ENCODE measurements at places on chromosomes 2 and 18.
A peak's percentile ranks its signal among the peaks of the same experiment; 100 is the strongest.

DNA sequence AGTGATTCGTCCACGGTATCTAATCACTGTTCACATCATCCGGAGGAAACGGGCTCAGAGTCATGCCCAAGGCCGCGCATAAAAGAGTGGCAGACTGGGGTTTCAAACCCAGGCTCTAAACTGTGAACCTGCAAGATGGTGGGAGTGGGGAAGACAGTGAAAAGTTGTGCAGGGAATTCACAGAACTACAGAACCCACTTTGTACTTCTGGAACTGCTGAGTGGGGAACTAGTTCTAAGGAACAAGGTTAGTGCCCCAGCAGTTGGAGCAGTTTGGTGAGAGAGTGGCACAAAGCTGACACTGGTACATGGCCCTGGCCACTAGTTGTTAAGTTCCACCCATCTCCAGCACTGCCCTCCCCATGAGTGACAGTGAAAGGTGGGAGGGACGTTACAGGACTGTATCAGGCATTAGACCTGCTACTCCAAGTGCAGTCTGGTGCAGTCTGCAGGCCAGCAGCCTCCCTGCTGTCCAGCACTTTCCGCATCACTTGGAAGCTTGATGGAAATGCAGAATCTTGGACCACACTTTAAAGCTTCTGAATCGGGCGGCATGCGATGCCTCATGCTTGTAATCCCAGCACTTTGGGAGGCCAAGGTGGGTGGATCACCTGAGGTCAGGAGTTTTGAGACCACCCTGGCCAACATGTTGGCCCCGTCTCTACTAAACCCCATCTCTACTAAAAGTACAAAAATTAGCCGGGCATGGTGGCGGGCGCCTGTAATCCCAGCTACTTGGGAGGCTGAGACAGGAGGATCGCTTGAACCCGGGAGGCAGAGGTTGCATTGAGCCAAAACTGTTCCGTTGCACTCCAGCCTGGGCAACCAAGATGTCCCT, 47.3 kb downstream of the C2orf42 start:
- peak; percentile 44 for DNase-seq

DNA sequence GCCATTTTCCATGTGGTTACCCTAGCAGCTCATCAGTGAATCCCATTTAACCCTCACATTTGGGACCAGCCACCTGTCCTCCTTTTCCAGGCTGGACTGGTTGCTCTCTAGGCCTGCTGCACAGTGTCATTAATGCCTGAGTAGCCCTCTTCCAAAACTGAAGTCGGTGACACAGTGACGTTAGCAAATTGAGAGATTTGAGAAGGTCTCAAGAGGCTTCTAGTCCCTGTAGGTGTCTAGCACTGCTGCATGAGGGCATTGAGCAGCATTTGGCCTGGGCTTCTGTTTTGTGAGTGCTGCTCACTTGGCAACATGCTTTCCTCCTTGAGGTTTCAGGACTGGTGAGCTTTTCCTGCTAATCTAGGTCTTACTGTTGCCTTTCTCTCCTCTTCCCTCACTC, 36.7 kb downstream of the PKP4 start:
- DNase-seq: no peak

DNA sequence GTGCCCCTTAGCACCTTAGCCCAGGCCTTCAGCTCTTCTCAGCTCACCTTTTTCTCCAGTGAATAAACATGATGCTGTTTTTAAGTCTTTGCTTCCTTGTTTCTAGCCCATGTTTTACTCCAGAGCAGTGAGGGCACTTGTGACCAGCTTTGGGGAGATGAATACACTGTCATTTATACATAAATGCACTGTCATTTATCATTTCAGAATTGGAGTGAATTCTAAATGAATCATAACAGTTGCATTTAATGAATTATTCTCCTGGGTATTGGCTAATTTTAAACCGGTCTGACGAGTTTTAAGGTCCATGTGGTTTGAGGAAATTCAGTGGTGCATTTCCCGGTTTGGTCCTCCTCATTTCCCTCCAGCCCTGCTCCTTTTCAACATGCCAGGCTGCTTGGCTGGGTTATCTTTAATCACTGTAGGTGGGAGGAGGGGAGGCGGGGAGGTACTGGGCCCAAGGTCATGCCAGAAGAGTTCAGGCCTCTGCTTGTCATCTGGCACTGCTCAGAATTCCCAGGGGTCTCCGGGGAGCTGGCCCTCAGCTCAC, 23.9 kb downstream of the PRKCE start:
- no peak for DNase-seq

- DNase-seq: no peak
Observed at GRCh38 chr2:69250981-69251380, 136.0 kb downstream of the GFPT1 start.

- no peak for DNase-seq
Observed at GRCh38 chr2:210195101-210195852, 24.1 kb upstream of the KANSL1L start.

DNA sequence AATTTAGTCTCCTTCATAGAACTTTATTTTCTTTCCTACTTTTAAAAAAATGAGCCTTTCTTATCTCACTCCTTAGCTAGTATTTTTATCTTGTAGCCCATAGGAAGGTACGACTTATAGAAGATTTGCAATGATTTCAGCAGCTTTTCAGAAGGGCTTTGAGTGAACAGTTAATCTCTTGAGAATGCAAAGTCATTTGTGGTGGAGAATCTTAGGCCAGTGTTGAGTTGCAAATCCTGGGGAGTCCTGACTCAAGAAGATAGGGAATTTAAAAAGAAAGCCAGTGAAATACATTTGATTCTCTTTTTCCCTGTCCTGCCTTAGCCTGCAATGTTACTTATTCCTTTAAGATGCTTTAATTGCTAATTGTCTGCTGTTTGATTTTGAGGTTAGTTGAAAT, 33.6 kb downstream of the LYPD6 start:
- no peak for DNase-seq

DNA sequence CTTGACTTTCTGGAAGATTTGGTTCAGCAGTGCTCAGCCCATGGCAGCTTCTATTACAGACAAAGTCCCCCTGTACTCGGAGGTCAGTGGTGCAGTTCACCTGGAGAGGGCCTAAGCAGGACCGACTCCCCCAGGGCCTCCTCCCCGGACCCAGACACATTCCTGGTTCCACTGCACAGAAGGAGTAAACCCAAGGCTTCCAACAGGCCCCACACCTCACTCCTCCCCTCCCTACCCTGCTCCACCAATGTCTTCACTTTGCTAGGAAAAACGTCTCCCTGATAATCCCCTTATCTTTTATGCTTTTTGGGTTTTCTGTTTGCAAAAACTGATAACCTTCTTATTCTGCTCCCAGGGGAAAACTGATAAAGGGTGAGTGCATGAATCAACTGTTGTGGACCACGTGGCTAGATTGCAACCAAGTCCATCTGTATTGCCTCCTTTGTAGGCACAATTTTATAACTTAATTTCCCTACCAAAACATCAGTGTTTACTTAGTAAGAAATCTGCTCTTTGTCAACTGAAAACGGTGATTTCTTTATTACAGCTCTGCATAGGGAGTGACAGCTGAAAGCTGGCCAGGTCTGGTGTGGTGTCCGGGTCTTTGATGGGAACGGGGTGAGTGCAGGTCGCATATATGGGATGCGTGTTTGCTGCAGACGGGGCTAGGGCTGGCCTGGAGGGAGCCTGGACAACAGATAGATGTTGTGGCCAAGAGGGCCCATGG, 202.5 kb downstream of the GLI2 start:
- DNase-seq: no peak

GRCh38 chr2:219254590-219255201, 978 bp upstream of the TUBA4A start:
- no peak for DNase-seq

GRCh38 chr18:21702602-21703001, 2.0 kb downstream of the ABHD3 start:
- DNase-seq: no peak

DNA sequence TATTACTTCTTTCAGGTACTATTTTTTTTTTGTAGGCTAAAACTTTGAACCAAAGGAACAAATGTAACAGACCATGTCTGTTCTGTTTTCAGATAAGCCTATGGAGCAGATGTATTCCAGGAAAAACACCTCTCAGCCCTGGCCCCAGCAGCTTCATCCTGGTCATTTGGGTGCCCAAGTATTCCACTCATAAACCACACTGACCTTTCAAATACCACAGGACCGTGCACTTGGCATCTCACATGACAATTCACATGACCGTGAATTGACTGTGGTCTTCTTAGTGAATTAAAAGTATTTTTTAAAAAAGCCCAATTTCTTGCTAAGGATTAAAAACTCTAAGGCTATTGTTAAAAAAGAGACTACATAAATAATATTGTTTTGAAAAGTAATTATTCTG, 50.2 kb downstream of the SMIM21 start:
- no peak for DNase-seq

DNA sequence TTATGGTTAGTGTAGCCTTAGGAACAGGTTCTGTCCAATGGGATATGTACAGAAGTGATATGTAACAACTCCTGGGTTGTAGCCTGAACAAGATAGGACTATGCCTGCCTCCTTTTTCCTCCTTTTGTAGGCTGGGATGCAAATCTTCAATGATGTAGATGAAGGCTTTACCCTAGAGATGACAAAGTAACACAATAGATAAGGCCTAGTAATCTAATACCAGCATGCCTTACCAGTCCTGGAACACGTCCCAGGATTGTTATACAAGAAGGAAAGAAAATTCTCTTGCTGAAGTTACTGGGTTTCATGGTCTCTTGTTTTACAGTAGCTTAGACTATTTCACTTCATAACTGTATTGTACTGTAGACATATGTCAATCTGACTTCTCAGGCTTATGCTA, 192.1 kb downstream of the OTX1 start:
- no peak for DNase-seq

- DNase-seq: no peak
Observed at GRCh38 chr2:227401550-227401949, 13.8 kb upstream of the SCYGR1 start.

GRCh38 chr2:210224941-210225672, at the start of gene ACADL:
Gene ACADL, minus strand, starts transcription at chr2:210225447. Its CDS starts 184 bp downstream, at chr2:210225263.
- no peak for DNase-seq

DNA sequence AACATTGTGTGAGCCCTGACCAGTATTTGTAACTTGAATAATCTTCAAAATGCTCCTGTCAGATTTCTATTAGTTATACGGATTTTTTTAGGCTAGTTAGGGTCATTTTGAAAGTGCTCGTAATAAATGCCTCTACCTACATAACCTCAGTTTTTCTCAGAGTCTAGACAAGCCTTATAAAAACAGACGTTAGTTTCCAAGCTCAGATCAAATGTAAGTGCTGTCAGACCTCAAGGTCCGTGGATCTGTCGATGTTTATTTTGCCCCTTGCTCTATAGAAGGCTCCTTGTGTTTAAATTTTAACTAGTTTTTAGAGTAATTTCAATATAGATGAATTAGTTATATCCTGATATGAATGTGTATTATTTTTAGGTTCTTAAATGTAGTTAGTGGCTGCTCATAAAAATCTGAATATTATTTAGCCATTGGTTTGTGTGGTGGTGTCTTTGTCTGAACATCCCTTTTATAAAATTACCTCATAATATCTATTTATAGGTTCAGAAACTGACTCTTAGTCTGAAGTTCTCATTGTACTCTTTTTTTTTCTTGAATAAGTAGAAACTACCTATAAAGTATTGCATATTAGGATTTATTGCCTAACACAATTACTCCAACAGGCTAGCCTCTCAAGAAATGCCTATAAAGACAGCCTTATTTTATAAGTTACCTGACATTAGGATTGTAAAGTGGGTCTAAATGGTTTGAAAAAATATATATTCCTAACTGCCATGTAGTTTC, 71.1 kb downstream of the MTA3 start:
- no peak for DNase-seq

DNA sequence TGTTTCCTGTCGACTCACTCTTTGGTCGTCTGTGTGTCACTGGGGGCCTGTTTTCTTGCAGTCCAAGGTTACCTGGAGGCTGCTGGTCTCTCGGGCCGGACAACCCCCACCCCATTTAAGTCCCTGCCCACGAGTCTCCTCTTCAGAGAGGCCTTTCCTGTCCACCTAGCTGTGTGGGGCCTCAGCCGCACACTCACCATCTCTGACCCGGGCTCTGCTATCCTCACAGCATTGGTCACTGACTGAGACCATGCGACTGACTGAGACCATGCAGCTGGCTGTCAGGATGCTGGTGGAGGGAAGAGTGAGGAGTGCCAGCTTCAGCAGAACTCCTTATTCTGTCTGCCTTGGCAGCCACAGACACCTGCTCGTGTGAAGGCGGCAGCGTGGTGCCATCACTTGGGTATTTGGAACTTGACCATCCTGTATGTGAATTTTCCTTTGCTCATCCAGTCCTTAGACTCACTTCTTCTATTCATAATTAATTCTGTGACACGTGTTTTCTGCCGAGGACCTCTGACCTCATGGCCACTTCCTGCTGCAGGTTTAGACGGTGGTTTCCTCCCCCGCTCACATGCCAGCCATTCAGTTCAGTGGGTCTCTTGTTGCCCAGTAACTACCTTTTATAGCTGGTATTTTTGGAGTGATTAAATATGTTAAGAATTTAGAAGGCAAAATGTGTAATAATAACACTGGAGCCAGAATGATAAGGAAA, 47.5 kb upstream of the ASB1 start:
- peak; percentile 11 for DNase-seq

DNA sequence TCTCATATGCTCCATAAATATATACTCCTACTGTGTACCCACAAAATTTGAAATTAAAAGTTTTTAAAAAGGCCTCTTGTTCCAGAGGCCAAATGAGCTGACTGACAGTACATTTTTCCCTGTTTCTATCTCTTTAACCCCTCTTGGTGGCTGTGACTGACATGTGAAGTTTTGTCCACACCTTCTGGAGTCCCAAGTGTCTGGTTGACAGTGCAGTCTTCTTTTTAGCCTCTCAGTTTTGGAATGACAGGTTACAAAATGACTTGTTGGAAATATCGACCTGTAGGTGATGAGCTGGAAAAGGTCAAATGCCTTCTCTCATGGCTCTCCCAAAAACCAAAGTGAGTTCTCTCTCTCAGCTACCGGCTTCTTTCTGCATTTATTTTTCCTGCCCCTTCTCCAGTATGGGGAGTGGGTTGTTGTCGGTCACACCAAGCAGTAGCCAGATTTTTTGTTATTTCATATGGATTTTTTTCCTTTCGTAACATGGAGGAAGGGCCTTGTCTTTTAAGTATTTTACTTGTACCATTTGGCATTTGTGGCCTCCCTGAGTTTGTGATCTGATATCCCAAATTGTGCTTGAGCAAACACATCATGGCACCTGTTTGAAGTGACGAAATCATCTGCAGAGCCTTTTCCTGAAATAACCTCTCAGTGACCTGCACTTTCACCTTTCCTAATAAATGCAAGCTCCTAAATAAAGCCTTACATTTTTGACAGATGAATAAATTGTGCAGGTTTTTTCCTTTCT, 143.9 kb downstream of the ESCO1 start:
- no peak for DNase-seq

DNA sequence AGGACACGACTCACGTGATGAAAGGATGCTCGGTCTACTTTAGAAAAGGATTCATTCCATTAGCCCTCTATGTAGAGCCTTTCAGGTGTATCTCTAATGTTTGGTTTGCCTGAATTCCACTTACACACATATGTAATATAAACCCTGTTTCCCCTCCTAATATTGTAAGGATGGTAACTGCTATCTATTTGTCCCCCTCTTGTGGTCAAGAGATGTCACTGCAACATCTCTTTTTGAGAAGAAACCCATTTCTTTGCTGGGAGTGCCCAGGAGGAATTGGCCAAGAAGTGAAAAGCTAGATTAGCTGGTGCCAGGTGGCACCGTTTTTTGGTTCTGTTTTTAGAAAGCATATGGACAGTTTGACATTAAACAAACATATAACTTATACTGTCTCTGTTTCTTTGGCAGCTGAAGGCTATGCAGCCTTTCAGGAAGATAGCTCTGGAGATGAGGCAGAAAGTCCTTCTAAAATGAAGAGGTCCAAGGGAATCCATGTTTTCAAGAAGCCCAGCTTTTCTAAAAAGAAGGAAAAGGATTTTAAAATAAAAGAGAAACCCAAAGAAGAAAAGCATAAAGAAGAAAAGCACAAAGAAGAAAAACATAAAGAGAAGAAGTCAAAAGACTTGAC, 41.2 kb downstream of the RALBP1 start:
- no peak for DNase-seq

- peak; percentile 61 for DNase-seq
Observed at GRCh38 chr2:36770542-36771287, 74.2 kb downstream of the VIT start.

Measured in stimulated activated CD4-positive, alpha-beta T cell treated with anti-CD3 and anti-CD28 coated beads, Interleukin-2, amount 100 ng/mL, for 48 hours (primary cell).